Esophagus mucosa (tissue), 1 donor: ENCODE measurements at places on chromosomes 7 and 10. TPM values are rescaled to one million over a fixed set of nuclear protein-coding genes. Genes with fewer than 3 reads are reported as not detected.

GRCh38 chr7:29684787-29685650, 121.3 kb upstream of the WIPF3 start:
- ATAC-seq, result peak; percentile 90

- ATAC-seq, result no peak
Observed at GRCh38 chr7:135428011-135428410, 81.9 kb downstream of the CNOT4 start.

Gene CPA2
- not detected for total RNA-seq

DNA sequence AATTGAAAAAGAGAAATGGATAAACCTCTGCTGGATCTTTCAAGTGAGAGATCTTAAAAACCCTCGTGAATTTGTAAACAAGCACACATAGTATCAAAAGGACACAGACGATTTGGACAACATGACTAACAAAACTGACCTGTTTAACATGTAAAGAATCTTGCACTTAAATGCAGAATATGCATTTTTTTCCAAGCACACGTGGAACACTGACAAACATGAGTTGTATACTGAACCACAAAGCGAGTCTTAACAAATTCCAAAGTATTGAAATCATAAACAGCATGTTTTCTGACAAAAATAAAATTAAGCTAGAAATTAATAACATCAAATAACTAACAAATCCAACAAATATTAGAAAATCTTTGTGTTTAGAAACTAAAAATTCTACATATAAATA, 65.0 kb upstream of the ZNF746 start:
- ATAC-seq, result no peak

DNA sequence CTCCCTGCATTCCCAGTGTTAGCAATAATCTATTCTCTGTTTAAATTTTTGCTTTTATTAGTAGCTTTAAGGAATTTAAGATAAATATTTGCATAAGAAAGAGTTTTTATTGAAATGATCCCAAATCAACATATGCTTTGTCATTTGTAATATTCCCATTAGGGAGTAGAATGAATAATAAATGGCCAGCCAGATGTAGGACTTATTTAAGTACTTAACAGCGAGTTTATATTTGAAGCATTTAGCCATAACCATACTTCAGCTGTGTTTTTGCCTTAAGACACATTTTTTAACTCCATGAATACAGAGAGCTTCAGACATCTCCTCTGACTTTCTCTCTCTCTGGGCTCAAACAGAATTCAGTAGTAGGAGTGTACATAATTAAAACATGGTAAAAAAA, 103.6 kb downstream of the HGF start:
- no peak for ATAC-seq

- ATAC-seq, result no peak
Observed at GRCh38 chr7:105811189-105811847, 65.1 kb downstream of the ATXN7L1 start.

DNA sequence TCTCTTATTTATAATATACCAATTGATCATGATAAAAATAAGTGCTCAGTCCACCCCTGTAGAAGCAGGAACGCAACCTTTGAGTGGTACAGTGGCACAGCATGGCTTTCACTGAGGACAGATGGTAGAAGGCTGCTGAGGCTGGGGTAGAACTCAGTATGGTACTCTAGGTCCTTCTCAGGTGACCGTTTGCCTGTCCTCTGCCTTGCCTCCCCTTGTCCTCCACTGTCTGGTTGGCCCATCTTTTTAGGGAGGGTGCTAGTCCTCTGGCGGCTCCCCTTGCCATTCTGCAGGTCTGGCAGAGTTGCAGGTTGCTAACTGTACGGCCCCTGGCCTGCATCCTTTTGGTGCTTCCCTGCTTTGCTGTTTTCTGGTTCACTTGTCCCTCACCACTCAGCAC, 27.3 kb downstream of the SLC18A2 start:
- ATAC-seq, result no peak

DNA sequence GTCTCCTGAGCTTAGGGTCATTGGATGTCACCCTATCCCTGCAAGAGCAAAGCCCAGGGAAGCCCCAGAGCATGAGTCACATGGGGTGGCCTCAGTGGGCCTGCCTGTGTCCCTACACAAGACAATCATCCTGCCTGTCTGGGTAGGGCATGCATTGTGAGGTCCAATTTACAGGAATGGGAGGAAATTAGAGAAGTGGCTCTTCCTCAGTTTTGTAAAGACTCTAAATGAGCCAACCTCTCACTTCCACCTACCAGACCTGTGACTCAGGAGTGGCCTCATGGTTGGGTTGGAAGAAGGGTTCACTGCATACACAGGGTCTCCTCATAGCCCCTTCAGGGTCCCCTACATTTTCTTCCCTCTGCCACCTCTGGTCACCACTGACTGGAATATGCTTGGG, 43.6 kb upstream of the SMNDC1 start:
- ATAC-seq, result no peak

DNA sequence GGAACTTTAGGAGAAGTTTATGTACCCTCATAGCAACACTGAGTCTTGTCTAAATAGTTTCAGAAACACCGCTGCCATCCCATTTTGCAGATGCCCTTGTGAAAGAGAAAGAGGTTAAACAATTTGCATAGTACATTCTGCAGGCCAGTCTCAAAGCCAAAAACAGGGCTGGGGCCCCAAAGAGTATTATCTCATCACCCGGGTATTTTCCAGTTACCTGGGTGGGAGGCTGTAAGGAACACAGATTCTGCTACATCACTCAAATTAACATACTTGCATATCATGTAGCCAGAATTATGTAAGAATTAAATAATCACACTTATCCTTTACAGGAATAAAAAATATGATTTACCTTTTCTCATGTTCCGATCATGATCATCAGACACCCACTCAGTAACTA, 3.1 kb upstream of the FAM171A1 start:
- ATAC-seq, result no peak

GRCh38 chr7:45064047-45064725, 24.6 kb downstream of the NACAD start:
- no peak for ATAC-seq

- ATAC-seq, result no peak
Observed at GRCh38 chr10:30607814-30608213, 21.7 kb downstream of the LYZL2 start.

DNA sequence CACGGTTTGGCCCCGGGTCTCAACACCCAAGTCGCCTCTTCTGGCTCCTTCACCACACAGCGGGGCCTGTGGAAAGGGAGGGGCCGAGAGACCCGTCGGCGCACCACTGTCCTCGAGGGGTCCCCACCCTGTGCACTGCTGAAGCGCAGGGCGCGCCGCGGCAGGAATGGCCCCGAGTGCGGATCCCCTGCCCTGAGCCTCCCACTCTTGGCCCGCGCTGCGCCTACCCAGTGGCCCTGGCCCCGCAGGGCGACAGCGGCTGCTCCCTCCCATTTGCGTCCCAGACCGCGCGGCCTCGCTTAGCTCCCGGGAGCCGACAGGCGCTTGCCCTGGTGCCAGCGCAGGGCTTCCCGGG, 2.1 kb upstream of the SFMBT2 start:
- ATAC-seq, result no peak

DNA sequence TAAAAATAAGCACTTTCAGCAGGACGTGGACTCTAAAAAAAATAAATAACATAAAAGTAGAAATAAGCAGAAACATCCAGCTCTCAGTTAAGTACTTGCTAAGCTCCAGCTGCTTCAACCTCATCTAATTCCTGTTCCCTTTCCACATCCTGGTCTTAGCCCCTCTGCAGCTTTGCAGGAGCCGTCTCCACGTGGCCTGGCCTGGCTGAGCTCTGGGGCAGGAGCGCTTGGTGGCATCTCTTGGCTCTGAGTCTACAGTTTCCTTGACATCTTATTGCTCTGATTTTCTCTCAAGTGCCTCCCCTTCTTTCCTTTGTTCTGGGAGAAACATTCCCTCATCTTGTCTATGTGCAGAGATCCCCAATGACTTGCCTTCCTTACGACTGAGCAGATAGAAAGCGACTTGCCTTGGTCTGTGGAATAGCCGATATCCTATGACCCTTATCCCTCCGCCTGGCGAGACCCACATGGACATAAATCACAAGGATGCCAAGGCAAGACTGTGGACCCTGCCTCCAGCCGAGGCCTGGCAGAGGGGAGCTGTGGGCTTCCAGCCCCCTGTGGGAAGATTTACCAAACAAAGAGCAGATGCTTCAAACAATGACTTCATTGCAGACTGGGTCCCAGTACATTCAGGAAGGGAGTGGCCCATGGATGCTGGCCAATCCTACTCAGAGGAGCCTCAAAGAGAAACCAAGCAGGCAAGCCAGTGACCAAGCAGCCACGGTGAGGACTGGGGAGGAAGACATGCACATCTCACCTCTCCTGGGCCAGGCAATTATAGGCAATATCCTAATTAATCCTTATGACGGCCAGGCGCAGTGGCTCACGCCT, 61.9 kb downstream of the SPOCK2 start:
- peak; percentile 73 for ATAC-seq

DNA sequence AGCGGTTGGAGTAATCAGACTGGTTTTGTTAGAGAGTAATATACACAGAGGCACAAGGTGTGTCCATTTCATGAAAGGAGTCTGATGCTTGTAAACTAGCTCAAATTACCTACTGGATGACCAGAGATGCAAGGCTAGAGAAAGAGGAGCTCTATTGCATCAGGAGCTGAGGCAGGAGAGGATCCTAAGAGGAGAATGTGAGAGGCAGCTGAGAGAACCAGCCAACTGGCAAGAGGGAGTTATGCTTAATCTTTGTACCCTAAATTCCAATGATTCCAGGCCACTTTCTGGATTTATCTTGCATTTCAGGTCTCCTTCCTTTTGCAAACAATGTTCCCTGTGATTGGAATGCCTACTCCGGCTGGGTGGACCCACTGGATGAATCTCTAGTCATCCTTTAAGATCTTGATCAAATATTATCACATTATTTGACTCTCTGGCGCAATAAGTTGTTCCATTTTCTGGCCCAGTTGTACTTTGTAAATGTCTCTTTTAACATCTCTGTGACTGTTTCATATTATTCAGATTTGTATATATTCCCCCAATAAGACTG, 57.5 kb upstream of the PTPN12 start:
- ATAC-seq, result peak; percentile 72

DNA sequence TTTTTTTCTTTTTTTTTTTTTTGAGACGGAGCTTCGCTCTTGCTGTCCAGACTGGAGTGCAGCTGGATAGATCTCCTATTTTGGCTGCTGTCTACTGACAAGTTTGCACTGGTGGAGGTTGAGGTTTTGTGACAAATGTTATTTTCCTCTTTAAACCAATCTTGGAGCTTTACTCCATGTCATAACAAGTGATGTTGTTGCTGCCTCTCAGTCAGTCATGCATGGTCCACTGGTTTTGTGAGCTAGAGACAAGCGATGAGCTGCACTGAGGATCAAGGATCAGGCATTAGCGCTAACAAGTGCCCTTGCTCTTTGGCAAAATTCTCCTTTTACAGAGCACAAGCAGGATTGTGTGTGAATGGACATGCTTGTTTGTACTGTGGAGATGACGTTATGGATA, 805 bp upstream of the WDFY4 start:
- ATAC-seq, result peak; percentile 38

- ATAC-seq, result no peak
Observed at GRCh38 chr10:98403812-98404504, 11.0 kb downstream of the PYROXD2 start.

- ATAC-seq, result no peak
Observed at GRCh38 chr7:90715067-90715466, 118.9 kb downstream of the CDK14 start.

- ATAC-seq, result no peak
Observed at GRCh38 chr7:91212582-91212981, 51.7 kb upstream of the FZD1 start.

DNA sequence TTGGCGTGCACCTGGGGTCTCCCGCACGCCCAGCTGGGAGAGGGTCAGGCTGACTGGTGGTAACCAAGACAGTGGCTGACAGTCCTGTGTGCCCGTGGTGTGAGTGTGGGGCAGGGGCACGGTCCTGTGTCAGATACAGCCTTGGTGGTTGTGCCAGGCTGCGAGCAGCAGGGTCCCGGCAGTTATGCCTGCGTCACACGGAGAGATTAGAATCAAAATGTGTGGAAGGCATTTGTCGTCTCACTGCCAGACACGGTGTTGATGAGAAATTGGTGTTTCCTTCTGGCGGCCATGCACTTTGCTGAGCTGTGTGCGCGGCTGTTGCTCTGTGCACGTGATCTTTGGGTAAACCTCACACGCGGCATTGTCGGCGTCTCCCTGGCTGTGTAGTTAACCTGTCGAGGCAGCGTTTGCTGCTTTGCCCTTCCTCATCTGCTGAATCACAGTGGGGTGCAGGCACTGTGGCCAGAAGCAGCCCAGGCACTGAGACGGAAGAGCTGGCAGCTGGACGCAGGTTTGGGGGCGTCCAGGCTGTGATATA, 87.7 kb downstream of the NKX6-2 start:
- ATAC-seq, result no peak

GRCh38 chr10:79923669-79924068, 25.2 kb downstream of the SFTPD start:
- ATAC-seq, result no peak

GRCh38 chr10:11116361-11116760, 98.7 kb downstream of the CELF2 start:
- ATAC-seq, result no peak

- ATAC-seq, result no peak
Observed at GRCh38 chr10:1412531-1413189, 324.7 kb downstream of the ADARB2 start.

GRCh38 chr10:29895456-29895855, 163.9 kb downstream of the JCAD start:
- ATAC-seq, result no peak

DNA sequence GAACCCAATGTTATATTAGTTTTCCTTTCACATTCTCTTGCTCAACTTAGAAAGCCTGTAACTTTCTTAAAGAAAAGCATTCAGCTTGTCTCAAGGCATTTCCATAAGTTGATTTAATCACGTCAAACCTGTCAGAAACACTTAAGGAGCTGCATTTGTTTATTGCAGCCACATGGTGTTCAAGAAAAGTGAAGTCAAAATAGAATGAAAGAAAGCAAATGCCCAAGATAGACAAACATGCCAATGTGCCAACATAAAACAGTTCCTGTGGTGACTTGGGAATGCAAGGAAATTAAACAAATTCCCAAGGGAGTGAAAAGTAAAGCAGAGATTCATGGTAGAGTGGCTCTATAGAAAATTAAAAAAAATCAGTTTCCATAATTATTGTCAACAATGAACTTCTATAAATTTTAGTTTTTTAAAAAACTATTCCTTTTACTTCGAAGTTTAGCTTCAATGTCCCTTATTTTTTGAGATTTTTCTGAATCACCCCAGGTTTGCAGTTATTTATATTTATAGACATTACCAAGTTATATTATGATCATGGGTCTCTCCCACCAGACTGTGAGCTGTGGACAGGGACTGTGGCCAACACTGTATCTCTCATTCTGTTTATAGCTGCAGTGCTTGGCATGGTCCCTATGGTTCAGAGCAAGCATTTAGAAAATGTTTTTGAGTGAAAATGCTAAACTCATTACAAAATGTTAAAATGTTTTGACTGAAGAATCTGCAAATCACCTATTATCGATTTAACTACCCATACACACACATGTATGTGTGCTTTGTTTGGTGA, 887.4 kb downstream of the REEP3 start:
- no peak for ATAC-seq

Gene POU6F2
- 0.08 TPM for total RNA-seq

GRCh38 chr7:117164620-117165019, 158.2 kb downstream of the WNT2 start:
- no peak for ATAC-seq

DNA sequence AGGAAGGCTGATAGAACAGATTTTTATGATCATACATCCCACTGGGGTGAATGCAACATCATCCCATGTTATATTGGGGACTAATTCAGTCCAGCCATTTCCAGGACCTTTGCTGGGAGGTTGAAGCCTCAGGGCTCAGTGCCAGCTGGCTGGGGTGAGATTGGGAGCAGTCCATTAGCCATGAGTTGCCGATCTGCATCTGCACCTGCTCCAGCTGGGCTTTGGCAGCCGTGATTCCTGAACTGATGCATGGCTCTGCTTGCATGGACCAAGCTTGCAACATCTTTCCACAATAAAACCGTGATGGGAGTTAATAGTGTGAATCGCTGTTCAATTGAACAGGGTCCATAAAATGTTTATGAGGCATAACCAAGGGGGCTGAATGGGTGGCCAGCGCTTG, 346.9 kb downstream of the TYW1 start:
- no peak for ATAC-seq
